Activated naive CD8-positive, alpha-beta T cell treated with anti-CD3 and anti-CD28 coated beads, Interleukin-2, amount 50 U/mL, for 24 hours (primary cell): ENCODE measurements at places on chromosomes 2 and 18.

DNA sequence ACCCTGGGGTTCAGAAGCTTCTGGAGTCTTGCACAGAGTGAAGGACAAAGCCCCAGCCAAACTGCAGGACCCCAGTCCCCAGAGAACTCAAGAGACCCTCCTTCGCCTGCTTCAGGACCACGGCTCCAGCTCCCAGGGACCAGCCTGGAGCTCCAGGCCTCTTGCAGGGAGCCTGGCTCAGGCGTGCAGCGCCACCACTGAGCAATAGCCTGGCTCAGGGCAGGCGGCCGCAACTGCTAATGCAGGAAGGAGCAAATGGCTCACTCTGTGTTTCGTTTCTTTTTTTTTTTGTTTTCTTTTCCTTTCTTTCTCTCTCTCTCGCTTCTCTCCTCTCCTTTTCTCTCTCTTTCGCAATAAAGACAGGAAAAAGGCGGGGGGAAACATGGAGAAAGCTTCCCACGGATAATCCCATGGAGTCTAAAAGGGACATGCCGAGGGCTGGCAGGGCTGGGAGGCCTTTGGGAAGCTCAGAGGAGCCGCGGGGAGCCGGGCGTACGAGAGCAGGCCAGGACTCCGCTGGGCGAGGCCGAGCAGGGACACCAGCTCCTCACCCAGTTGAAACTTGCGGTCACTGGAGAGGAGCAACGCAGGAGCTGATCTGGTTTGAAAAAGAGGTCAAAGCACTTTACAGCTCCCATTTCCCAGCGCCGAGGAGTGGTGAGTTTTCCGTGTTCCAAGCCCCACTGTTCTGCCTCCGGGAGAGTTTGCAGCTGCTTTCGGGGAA lies 244.8 kb downstream of the TWIST2 start:
- DNase-seq = no peak

DNA sequence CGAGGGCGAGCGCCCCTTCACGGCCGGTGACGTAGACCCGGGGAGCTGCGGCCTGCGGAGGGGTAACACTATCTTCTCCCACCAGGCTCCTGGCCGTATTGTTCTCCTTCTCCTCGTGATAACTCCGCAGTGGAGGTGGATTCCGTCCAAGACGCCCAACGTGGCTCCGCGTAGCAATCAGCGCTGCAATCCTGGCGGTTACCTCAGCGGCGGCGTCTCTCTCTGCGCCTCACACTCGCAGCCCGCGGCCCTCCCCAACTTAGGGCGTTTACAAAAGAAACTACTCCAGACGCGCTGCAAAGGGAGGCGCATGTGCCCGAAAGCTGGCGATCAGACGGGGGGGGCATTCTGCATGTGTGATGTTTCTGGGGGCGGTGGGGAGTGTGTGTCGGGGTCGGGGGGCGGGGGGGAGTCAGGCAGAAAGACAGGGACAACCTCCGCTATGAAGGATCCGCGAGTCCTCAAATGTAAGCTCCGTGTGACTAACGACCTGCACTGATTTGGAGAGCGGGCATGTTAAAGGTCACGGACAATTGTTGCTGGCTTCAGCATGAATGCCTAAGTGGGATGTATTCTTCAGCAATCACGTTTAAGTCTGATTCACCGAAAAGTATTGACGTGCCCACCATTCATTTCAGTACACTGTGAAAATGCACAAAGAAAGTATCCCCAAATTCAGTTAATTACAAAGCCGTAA lies 1.3 kb upstream of the ZNF516 start:
- peak; percentile 47 for DNase-seq

- peak; percentile 9 for DNase-seq
Observed at GRCh38 chr2:54456612-54457322, 640 bp downstream of the SPTBN1 start.

DNA sequence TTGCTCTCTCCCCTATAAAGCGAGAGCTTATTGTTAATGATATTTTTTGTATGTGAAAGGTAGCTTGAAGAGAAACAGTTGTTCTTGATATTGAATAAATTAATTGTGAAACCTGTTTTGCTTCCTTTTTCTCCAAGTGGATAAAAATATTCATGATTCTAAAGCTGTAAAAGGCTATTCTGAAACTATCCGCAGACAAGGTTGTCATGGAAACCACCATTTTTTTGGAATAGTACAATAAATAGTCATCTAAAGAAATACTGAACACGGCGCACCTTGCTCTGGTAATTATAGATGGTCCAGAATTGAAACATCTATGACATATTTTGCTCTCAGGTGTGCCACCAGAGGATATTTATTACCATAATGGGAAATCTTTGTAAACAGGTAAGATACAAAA lies 1103.0 kb upstream of the SLC39A10 start:
- no peak for DNase-seq

GRCh38 chr2:204468746-204469429 lies 76.4 kb upstream of the PARD3B start:
- DNase-seq = no peak

GRCh38 chr18:59453468-59453961 lies 94.5 kb upstream of the LMAN1 start:
- no peak for DNase-seq
